Stimulated activated CD8-positive, alpha-beta memory T cell treated with anti-CD3 and anti-CD28 coated beads, Interleukin-4, amount 100 ng/mL, for 1 hour (primary cell): ENCODE measurements at places on chromosomes 7 and 10.

- no peak for DNase-seq
Observed at GRCh38 chr10:70974351-70974901, 86.1 kb upstream of the PCBD1 start.

DNA sequence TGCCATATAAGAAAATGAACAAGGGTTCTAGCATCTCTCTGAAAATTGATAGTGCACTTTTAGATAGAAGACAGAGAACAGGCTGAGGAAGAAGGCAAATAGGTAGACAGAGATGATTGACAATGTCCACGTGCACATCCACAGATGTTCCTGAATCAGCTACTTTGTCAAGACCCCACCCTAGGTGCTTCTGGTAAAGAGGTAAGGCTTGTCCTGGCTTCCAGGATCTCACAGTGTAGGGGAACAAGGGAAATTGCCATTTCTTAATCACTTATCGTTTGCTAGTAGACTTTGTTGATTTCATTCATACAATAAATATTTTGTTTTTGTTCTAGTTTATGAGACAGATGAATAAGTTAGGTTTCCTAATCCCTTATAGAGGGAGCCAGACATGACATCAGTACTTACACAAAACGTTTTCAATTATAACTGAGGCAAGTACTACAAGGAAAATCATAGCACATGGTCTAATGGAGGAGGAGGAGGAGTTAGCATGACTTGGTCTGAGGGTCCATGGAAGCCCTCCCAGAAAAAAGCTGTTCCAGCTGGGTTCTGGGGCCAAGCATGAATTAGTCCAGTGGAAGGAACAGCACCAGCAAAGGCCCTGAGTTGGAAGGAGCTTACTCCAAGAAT is 115.9 kb upstream of the ARID5B start:
- DNase-seq = no peak

DNA sequence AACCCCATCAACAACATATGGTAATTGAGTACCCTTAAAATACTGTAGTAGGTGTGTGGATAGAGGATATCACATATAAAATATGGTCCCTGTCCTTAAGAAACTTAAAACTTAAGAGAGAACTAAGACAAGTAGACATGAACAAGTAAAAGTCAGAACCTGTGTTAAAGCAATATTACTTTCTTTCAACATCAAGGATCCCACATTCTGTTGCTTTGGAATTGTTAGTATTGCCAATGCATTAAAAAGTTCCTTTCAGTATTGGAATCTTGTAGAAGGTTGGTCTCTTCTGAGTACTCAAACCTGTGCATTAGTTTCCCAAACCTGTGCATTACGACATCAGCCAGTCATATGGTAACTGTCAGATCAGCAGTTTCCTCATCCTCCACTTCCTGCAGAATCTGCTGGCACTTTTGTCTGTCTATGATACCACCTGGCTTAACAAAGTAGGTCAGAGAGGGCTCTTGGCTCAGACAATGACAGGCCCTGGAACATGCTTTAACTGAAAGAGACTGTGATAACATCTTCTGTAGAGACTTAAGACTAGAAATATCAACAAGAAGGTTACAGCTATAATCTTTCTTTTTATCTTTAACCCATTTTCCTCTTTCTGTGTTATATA is 56.5 kb downstream of the CCDC71L start:
- no peak for DNase-seq

DNA sequence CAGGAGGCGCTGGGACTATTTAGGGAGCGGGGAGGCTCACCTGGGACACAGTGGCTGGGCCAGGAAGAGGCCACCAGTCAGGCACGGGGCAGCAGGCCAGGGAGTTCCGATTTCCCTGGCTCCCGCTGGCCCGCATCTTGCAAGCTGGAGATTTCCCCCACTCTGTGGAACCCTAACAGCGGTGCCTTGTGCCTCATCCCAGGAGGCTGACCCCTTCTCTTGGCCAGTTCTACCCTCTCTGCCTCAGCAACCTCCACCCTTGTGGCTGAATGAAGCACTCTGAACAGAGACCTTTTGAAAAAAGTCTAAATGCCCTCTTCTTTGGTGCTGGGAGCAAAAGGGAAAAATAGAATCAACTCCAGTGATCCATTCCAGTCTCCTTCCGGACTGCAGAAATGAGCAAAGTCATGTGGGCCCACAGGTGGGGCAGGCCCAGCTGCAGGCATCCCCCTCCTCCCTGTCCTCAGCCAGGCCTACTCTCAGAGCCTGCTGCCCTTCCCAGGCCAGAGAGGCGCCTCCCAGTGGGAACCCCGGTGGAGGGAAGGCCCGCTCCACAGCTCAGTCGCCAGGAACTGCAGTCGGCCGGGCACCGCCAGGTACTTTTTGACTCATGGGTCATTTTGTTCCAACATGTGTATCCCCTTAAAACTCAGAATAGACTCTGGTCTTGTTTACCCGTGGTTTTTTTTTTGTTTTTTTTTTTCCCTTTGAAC is 155.5 kb downstream of the ZNF248 start:
- no peak for DNase-seq

DNA sequence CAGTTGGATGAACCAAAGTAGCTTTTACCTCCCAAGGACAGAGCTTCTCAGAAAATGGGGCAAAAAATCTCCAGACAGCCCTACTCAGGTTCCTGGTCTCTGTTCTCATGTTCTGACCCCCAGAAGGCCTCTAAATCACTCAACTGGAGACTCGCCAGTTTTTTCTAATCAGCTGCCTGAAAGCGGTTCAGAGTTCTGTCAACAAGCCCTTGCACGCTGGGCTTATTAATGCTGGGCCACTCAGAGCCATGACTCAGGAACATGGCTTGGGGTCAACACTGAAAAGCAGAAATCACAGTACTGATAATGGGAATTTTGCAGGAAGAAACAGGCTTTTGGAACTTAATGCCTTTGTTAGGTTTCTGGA is 15.3 kb downstream of the ECHDC3 start:
- DNase-seq = no peak

- no peak for DNase-seq
Observed at GRCh38 chr10:111104811-111105210, 28.0 kb downstream of the ADRA2A start.

DNA sequence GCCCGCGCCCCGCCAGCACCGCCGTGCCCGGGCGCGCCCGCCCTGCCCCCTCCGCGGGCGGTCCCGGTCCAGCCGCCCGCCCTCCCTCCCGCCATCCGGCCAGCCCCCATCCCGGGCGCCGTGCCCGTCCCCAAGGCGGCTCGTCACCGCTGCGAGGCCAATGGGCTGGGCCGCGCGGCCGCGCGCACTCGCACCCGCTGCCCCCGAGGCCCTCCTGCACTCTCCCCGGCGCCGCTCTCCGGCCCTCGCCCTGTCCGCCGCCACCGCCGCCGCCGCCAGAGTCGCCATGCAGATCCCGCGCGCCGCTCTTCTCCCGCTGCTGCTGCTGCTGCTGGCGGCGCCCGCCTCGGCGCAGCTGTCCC is at the start of gene HTRA1:
Gene HTRA1 (plus strand): TSS at position 187 of the 362 bp plus-strand sequence. CDS start 100 bp downstream, at position 287.
- DNase-seq = no peak

DNA sequence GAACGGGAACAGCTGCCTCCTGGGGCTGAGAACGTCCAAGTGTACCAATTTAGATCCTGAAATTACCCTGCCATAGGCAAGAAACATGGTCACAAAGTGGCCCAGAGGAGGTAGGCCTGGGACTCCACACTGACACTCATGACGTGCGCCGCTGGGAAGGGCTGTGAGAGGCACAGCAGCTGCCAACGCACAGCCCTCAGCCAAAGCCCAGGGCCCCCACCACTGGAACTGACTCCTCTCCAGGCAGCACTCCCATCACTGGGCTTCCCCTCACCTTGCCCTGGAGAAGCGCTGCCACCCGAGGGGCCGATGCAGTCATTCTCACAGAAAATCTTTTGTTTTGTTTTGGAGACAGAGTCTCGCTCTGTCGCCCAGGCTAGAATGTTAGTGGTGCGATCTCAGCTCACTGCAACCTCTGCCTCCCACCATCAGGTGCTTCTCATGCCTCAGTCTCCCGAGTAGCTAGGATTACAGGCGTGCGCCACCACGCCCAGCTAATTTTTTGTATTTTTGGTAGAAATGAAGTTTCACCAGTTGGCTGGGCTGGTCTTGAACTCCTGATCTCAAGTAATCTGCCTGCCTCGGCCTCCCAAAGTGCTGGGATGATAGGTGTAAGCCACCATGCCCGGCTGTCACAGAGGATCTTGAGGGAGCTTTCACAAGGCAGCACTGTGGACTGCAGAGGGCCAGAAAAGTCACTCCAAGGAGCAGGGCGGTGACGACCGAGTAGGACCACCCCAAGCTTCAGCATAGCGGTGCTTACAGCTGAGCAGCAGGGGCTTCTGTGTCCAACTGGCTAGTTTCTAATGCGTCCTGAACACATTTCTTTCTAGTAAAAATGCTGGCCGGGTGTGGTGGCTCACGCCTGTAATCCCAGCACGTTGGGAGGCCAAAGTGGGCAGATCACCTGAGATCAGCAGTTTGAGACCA is 13.5 kb downstream of the GUSB start:
- DNase-seq = no peak

GRCh38 chr7:11779864-11780674 is 51.9 kb downstream of the THSD7A start:
- no peak for DNase-seq

GRCh38 chr7:96321031-96321657 is 754 bp downstream of the SLC25A13 start:
- DNase-seq = no peak

- no peak for DNase-seq
Observed at GRCh38 chr10:94546901-94547185, 1.3 kb downstream of the HELLS start.

GRCh38 chr7:80150611-80151273 is 16.1 kb downstream of the GNAI1 start:
- DNase-seq = no peak

- DNase-seq = no peak
Observed at GRCh38 chr10:43200538-43201390, 62.5 kb downstream of the CSGALNACT2 start.

DNA sequence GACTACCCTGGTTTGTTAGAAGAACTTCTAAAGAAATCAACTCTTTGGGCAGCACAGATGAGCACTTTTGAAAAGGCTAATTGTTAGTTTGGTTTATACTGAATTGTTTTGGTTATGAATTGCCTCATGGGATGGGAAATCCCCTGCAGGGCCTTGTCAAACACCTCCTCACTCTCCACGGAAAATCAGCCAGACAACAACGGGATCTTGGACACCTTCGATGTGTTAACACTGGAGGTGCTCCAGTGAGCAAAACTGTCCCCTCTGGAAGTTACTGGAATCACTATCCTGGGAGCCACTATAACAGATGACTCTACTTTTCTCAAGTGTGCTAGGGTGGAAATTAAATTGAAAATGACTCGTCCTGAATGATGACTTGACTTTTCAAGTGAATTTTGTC is 38.7 kb downstream of the CDK6 start:
- DNase-seq = no peak

GRCh38 chr7:46572691-46573090 is 651.6 kb upstream of the IGFBP3 start:
- DNase-seq = no peak

DNA sequence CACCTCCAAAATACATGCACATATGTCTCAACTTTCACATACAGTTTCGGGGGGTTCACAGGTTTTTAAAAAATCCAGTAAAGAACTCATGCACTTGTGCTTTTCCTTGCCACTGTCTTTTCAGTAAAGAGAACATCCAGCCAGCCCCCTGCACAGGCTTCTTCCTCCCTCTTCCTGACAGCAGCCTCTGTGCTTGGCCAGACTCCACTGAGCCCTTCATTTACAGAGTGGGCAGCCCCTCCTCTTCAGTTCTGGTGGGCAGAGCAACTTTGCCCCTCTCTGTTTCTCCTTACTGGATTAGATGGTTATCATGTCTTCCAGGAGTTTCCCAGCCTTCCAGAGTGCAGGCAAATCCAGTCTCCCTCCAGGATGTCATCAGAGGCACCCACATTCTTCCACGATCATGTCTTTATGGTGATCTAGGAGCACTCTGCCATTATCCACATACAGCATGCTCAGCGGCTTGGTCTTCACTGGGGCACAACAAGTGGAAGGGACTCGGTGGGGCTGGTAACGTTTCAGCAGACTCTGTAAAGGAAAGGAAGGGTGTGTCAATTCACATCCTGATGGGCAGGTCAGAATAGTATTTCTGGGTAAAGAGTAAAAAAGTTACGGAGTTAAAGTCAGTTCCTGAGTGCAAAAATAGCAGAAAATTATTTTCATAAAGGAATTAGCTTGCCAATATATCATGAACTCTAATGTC is 8.8 kb downstream of the NODAL start:
- no peak for DNase-seq

GRCh38 chr7:135536150-135536549 is 21.6 kb upstream of the NUP205 start:
- no peak for DNase-seq

DNA sequence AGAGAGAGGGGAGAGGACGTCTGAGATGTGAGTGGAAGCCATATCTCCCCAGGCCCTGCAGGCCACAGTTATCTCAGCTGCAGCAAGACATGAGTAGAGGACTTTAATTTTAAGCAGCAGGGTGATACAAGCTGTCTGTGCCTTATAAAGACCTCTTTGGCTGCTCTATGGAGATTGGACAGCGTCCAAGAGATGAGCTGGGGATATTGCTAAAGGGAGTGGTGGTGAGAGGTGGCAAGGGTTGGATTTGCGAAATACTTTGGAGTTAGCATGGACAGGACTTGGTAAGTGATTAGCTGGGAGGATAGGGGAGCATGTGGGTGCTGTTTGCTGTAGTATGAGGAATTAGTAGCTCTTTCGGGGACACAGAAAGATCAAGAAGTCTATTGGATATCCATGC is 191.8 kb downstream of the CACNB2 start:
- DNase-seq = no peak

GRCh38 chr7:132977234-132977633 is 104.7 kb downstream of the CHCHD3 start:
- no peak for DNase-seq

DNA sequence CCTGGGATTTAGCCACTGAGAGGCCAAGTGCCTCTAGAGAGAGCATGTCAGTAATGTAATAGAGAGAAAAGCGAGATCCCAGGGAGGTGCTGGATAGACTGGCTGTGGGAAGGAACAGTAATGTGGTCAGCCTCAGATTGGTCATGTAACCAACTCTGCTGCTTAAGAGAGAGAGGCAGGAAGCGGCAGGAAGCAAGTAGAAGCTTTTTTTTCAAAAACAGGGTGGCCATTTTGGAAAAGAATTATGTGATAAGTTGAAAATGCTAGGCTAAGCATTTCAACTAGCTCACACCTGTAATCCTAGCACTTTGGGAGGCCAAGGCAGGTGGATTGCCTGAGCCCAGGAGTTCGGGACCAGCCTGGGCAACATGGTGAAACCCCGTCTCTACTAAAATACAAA is 3.7 kb upstream of the PCOLCE start:
- no peak for DNase-seq

- DNase-seq = no peak
Observed at GRCh38 chr10:69466158-69466490, 14.9 kb downstream of the TSPAN15 start.

DNA sequence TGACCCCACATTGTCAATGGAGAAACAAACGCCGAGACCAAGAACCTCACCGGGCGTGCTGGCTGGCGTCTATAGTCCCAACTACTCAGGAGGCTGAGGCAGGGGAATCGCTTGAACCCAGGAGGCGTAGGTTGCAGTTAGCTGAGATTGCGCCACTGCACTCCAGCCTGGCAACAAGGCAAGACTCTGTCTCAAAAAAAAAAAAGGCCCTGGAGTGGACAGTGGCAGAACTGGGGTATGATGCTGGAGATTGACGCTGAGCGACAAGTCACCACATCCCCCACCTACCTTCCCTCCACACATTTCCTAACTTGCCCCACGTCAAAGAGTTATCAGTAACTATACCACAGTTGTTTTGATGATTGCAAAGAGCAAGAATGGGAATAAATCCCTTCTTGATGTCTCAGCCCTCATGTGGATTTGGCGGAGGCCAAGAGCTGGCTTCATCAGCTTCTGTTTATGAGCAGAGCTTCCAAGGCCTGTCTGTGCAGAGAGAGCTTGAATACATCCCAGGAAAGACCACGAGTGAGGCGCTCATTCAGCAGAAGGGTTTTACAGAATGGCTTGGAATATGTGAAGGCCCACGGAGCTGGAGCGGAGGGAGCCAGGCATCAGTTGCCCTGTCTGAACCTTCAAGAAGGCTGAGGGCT is 28.0 kb upstream of the TNS3 start:
- no peak for DNase-seq
